ENCODE measurements at places on chromosomes 1 and 21.

- peak; percentile 80 for DNase-seq
Observed at GRCh38 chr1:960363-961131, at the start of gene KLHL17. Gene KLHL17 (plus strand): TSS chr1:960584. CDS start chr1:960694, 110 bp downstream.

GRCh38 chr1:238960071-238960470 lies 426.3 kb upstream of the CHRM3 start:
- DNase-seq, result no peak

GRCh38 chr1:214364786-214365295 lies 83.9 kb downstream of the SMYD2 start:
- no peak for DNase-seq

GRCh38 chr1:210233495-210234328 lies 1.1 kb downstream of the SERTAD4 start:
- DNase-seq, result no peak

DNA sequence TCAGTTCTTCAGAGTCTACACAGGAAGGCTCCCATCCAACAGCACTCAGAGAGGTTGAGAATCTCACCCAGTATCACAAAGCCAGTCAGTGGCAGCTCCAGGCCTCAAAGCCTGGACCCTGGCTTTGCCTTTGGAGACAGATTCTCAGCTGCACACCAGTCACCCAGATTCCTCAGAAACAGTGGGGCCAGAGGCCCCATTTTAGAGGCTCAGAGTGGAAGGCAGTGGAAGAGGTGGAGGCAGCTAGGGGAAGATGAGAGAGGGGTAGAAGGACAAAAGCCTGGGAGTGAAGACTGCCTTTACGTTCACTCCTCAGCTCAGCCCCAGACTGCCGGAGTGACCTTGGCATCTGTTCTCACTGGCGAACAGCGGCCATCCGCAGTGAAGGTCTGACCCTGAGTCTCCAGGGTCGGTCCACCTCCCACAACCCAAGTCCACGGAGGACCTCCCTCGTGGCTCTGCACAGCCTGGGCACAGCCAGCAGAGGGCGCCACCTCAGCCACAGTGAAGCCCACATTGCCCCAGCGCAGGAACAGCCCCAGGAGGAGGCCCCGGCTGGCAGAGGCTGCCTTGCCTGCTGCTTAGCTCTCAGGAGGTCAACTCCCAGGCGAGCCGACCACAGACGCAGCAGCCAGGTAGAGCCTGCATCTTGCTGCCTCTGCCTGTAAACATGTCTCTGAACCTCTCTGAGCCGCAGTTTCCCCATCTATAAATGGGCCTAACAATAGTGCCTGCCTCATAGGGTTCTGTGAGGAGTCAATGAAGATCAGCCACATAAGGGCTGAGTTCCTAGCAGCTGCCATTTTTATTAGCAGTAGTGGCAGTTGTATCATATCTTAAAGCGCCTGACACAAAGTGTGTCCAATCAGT lies 5.9 kb upstream of the FNDC5 start:
- peak; percentile 60 for DNase-seq

GRCh38 chr1:170935231-170935630 lies at the start of gene MROH9:
Gene MROH9 (plus strand): TSS chr1:170935534. CDS start chr1:170945557, 10,023 bp downstream.
- no peak for DNase-seq
